Activated CD4-positive, alpha-beta T cell treated with anti-CD3 and anti-CD28 coated beads, Interleukin-2, amount 50 U/mL, for 16 hours (primary cell): ENCODE measurements at places on chromosomes 5 and 9.

DNA sequence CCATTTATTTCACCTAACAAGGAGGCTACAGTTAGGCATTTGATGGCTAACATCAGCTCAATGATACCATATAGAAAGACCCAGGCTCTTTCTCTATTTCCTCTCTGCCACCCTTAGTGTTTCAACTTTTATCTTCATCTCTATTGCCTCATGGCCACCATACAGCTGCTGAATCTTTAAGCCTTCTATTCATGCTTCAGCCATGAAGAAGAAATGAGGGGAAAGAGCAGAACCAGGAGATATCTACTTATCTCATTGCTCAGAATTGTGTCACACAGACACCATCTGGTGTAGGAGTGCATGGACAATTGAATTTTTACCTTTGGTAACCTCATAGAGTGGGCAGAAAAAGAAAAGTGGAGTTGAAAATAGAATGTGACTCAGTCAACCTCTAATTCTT lies 6.7 kb downstream of the GAPT start:
- no peak for DNase-seq

DNA sequence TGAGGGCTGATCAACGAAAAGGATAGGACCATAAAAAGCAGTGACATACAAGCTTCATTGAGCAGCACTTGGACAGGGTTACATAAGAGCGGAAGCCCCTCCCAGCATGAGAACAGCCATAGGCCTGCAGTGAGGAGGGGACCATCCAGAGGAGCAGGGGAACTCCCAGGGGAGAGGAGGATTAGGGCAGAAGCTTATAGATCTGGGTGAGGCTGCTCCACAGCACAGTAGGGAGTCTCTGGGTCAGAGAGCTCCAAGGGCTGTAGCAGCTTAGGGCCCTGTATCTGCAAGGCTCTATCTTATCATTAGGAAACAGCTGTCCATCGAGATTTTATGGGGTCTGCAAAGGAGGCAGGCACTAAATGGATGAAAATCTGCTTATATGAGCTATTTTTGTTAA lies 186.6 kb downstream of the DOCK8 start:
- no peak for DNase-seq

DNA sequence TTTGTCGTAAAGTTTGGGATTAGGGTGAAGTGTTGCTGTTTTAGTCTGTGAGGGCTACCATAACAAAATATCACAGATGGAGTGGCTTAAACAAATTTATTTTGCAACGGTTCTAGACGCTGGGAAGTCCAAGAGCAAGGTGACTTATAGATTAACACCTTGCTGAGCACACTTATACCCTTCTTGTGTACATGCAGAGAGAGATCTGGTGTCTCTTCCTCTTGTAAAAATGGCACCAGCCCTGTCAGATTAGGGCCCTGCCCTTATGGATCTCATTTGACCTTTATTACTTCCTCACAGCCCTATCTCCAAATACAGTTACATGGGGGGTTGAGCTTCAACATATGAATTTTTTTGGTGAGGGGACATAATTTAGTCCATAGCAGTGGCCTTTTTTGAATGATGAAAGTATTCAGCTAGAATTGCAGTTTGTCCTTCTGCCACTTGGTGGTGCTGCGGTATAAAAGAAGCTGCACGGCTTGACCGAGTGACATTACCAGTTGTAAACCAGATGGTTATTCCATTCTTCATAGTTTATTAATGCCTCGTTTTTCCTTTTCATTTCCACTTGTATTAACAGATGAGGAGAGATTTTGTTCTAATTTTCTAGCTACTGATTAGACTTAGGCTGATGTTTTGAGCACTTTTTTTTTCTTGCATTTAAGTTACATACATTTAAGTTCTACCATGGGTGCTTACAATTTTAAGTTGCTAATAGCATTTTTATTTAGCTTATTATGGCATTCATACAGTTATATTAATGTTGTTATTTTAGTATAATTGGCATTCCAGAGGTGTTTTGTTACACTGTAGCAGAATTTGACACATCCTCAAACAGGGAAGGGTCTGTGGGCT lies 19.4 kb downstream of the DCP2 start:
- DNase-seq, result peak; percentile 72

- no peak for DNase-seq
Measured at GRCh38 chr9:93017621-93018020, 40.9 kb upstream of the SUSD3 start.

- no peak for DNase-seq
Measured at GRCh38 chr9:14868772-14869583, 41.2 kb downstream of the FREM1 start.

GRCh38 chr9:19631181-19631580 lies 157.7 kb downstream of the SLC24A2 start:
- no peak for DNase-seq

- DNase-seq, result no peak
Measured at GRCh38 chr9:35691334-35691650, 1.6 kb upstream of the TPM2 start.

- no peak for DNase-seq
Measured at GRCh38 chr9:135075234-135076142, 12.0 kb upstream of the OLFM1 start.

GRCh38 chr5:178125253-178125906 lies 5.4 kb upstream of the RMND5B start:
- no peak for DNase-seq

DNA sequence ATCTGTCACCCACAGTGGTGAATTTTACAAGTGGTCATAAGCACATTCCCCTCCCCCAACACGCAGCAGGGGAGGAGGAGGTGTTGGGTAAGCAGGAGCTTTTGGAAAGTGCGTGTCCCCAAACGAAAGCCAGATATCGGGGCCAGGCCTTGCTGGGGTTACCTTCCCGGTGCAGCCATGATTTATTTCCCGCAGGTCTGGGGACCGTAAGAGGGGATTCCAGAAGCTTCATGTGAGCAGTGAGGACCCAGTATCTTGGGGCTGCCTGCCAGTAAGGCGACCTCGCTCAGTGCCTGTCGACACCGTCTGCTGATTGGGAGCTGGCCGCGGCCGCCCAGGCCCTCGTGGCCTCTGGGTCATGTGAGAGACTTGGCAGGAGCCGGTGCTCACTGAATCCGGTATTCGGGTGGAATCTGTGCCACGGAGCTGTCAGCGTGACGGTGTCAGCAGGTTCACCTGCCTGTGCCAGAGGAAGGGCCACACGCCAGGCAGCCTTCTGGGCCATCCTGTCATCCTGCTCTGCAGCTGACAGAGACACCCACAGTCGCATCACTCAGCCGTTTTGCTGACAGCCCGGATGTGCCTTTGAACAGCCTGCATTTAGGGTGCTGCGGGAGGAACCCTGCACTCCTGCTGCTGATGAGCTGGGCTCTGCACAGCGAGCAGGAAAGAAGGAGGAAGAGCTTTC lies 37.3 kb downstream of the SEC61B start:
- peak; percentile 43 for DNase-seq

- DNase-seq, result no peak
Measured at GRCh38 chr5:43674536-43674935, 71.6 kb downstream of the NNT start.

- no peak for DNase-seq
Measured at GRCh38 chr9:98927724-98928123, 16.0 kb upstream of the COL15A1 start.

DNA sequence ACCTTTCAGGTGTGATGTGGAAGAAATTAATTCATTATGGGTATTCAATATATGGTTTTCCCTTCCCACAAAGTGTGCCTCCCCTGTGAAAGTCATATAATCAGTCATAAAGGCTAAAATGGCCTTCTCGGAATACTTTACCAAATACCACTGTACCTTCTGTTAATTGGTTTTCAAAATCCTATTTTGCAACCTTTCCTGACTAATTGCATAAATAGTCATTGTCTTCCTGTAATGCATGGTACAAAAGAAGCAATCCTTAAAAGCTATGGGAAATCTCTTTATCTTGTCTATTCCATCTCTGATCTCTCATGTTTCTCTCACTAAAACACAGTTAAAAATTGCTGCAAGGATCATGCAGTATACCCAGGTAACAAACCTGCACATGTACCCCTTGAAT lies 44.3 kb upstream of the UGCG start:
- DNase-seq, result no peak

GRCh38 chr5:43036409-43036808 lies 3.7 kb downstream of the ANXA2R start:
- DNase-seq, result peak; percentile 23

DNA sequence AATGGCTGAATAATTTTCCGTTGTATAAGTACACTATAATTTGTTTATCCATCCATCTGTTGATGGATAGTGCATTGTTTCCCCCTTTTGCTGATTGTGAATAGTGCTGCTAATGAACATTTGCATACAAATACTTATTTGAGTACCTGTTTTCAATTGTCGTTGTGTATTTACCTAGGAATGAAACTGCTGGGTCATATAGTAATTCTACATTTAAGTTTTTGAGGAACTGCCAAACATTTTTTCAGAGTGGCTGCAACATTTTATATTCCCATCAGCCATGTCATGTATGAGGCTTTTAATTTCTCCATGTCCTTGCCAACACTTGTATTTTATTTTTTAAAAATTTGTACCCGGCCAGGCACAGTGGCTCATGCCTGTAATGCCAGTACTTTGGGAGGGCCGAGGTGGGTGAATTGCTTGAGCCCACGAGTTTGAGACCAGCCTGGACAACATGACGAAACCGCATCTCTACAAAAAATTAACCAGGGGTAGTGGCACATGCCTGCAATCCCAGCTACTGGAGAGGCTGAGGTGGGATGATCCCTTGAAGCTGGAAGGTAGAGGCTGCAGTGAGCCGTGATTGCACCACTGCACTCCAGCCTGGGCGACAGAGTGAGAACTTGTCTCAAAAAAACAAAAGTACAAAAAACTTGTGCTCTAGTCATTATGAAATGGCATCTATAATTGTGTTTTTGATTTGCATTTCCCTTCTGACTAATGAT lies 2.2 kb upstream of the ANXA6 start:
- DNase-seq, result no peak
